ENCODE measurements at places on chromosomes 6 and 20.

DNA sequence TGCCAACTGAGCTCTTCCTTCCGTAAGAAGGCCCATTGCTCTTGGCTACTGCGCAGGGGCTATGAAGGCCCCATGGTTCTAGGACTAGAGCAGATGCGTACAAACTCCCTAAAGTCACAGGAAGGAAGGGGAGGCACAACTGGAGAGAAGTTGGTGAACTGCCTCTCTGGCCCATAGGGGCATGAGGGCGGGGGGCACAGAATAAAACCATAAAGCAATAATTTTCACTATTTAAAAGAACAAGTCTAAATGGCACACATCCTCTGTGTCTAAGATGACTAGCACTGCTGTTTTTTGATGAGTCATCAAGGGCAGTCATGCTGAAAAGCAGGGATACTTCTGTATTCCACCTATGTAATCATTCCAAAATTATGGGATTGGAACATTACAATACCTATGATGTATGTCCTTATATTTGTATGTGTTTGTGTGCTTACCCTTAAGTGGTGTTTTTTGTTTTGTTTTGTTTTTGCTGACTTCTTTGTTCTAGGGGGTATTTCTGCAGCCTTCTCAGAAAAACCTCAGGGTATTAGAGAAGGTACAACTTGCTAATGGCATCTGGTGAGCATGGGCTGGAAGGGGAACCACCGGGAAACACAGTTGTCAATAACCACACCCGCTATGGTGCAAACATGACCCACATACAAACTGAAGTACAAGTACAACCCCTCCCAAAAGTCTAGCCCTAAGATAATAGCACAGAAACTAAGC lies 36.9 kb downstream of the B4GALT5 start:
- DNase-seq: no peak

GRCh38 chr6:32956176-32956575 lies 3.3 kb upstream of the HLA-DMA start:
- DNase-seq: no peak

DNA sequence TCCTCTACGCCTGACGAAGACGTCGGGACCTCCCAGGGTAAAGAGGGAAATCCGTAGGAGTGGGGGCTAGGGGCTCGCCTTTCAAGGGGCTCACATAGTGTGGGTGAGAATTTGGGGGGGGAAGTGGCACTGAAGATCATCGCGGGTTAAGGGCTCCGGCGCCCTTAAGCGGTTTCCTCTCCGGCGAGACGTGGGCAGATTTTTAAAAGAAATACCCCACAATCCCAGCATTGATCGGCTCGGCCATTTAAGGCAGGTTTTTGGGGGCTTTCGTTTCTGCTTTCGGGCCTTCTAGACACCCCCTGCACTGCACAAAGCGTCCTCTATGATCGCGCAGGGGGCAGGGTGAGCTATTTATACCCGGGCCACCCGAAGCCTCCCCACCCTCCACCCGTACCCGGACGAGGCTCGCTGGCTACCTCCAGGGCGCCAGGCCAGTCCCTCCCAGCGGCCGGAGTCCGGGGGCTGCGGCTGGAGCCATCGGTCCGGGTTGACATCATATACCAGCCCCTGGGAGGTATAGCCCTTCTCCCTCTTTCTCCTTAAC lies 1.2 kb downstream of the NKX2-2 start:
- DNase-seq: no peak

- DNase-seq: no peak
Observed at GRCh38 chr6:2823104-2823850, 18.4 kb downstream of the SERPINB1 start.

DNA sequence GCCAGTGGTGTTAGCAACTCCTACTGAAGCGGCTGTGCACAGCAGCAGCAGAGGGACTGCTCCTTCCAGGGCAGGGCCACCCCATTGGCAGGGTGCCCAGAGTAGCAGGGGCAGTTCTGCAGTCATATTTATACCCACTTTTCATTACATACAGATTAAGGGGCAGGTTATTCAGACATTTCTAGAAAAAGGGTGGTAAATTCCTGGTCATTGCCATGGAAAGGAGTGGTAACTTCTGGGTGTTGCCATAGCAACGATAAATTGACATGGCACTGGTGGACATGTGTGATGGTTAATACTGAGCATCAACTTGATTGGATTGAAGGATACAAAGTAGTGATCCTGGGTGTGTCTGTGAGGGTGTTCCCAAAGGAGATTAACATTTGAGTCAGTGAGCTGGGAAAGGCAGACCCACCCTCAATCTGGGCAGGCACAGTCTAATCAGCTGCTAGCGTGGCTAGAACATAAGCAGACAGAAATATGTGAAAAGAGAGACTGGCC lies 45.0 kb downstream of the IYD start:
- DNase-seq: no peak

GRCh38 chr6:19317431-19317986 lies 519.7 kb upstream of the ID4 start:
- no peak for DNase-seq

GRCh38 chr6:136228814-136229213 lies 21.3 kb downstream of the MTFR2 start:
- DNase-seq: no peak

- no peak for DNase-seq
Observed at GRCh38 chr6:293193-294174, 1.2 kb downstream of the DUSP22 start.

DNA sequence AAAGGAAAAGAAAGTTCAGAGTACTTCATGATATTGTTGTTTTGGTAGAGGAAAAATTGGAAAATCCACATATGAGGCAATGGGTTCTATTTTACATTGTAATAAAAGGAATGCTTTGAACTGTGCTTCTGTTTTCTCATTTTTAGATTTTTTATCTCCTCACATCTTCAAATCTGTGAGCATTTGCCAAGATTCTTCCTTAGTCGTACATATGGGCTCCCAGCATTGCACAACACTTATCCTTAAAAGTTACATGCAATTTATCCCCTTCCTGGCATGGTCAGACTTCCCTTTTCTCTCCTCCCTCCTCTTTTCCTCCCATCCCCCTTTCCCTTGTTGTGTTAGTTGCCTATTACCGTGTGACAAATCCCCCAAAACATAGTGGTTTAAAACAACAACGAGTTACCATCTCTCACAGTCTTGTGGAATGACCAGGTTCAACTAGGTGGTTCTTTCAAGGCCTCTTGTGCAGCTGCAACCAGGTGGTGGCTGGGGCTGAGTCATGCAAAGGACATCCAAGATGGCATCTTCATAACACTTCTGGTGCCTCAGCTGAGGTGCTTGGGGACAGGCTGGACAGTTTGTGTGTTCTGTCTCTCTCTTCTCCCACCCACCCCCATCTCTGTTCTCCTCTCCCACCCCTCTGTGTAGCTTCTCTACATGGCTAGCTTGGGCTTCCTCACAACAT lies 68.7 kb downstream of the TXNDC5 start:
- DNase-seq: no peak
